Activated T-helper 2 cell treated with anti-CD3 and anti-CD28 coated beads, Interferon-gamma antibody, Interleukin-2, Interleukin-4, amounts not matched to agents 10 μg/mL and 5 μg/mL and 100 μg/mL, durations not matched to agents 14 hours and 24 hours and 36 hours (primary cell): ENCODE measurements at places on chromosomes 3 and 15. TPM values are rescaled to one million over a fixed set of nuclear protein-coding genes. Genes with fewer than 3 reads are reported as not detected.

Gene TLR9
- total RNA-seq, result 0.32 and 0.50 TPM in 2 replicates

Gene NAALADL2
- total RNA-seq, result not detected in 2 replicates

Gene MUC13
- total RNA-seq, result not detected in 2 replicates

Gene GALNT15
- 0.07 TPM in 1 of 2 replicates, not detected in the other for total RNA-seq

Gene RBMS3
- 4.5 and 5.3 TPM in 2 replicates for total RNA-seq

Gene ITGA11
- total RNA-seq, result 0.92 and 2.3 TPM in 2 replicates

Gene ISG20
- total RNA-seq, result 36.3 and 38.0 TPM in 2 replicates

Gene HDAC11
- 1.7 and 2.6 TPM in 2 replicates for total RNA-seq
